ENCODE measurements at places on chromosomes 7 and 10. TPM values are rescaled to one million over a fixed set of nuclear protein-coding genes. Genes with fewer than 3 reads are reported as not detected.
A peak's percentile ranks its signal among the peaks of the same experiment; 100 is the strongest.

GRCh38 chr7:81694711-81695110, 75.1 kb downstream of the HGF start:
- H3K4me1 ChIP-seq = no peaks in the 10 kb centered on the region
- peak overlapping the region; percentile 8 for H3K27ac ChIP-seq

Gene SYCE1
- not detected for total RNA-seq

Gene ZC3HAV1L
- 29.9 TPM for total RNA-seq

GRCh38 chr10:75347186-75347585, 54.4 kb downstream of the ZNF503 start:
- DNase-seq = no peak
- H3K4me1 ChIP-seq = no peaks in the 10 kb centered on the region
- no peak overlapping the region for H3K27ac ChIP-seq
- H3K4me3 ChIP-seq = no peak overlapping the region
- no peaks in the 10 kb centered on the region for H3K36me3 ChIP-seq
- H3K27me3 ChIP-seq = no peaks in the 10 kb centered on the region

GRCh38 chr7:77466450-77466849, 50.3 kb upstream of the GSAP start:
- H3K4me1 ChIP-seq = no peaks in the 10 kb centered on the region
- H3K27me3 ChIP-seq = no peaks in the 10 kb centered on the region
- no peaks in the 10 kb centered on the region for H3K36me3 ChIP-seq
- H3K4me3 ChIP-seq = no peak overlapping the region

- no peaks in the 10 kb centered on the region for H3K4me1 ChIP-seq
- no peaks in the 10 kb centered on the region for H3K36me3 ChIP-seq
- DNase-seq = no peak
These were observed 7.0 kb upstream of the ZNF862 start for GRCh38 chr7:149830997-149831740.

GRCh38 chr10:78744056-78744455, 324.7 kb upstream of the ZMIZ1 start:
- no peaks in the 10 kb centered on the region for H3K27me3 ChIP-seq
- no peak overlapping the region for H3K4me3 ChIP-seq
- peak overlapping the region; percentile 89 for H3K27ac ChIP-seq
- H3K36me3 ChIP-seq = no peaks in the 10 kb centered on the region

Gene WNT8B
- total RNA-seq = not detected

Gene HOXA9
- total RNA-seq = 3.6 TPM

- no peaks in the 10 kb centered on the region for H3K4me1 ChIP-seq
- no peaks in the 10 kb centered on the region for H3K36me3 ChIP-seq
- no peak for DNase-seq
- no peak overlapping the region for H3K4me3 ChIP-seq
- H3K27me3 ChIP-seq = no peaks in the 10 kb centered on the region
- H3K27ac ChIP-seq = no peak overlapping the region
These were observed 29.9 kb downstream of the ZC3HC1 start for GRCh38 chr7:130021105-130021834.

- no peak overlapping the region for H3K4me3 ChIP-seq
- DNase-seq = no peak
- no peak overlapping the region for H3K27ac ChIP-seq
- H3K27me3 ChIP-seq = no peaks in the 10 kb centered on the region
These were observed 168.9 kb downstream of the CDC14C start for GRCh38 chr7:49093218-49093617.

DNA sequence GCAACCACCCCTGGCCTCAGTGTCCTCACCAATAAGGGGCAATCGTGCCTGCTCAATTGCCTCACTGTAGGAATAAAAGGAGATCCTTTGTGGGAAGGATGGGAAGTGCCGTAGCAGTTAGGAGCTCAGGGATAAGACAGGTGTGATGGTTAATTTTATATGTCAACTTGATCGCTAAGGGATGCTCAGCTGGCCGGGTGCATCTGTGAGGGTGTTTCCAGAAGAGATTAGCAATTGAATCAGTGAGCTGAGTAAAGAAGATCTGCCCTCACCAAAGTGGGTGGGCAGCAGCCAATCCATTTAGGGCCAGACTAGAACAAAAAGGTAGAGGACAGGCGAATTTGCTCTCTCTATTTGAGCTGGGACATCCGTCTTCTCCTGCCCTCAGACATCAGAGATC, 46.3 kb downstream of the BUB3 start:
- H3K4me1 ChIP-seq = no peaks in the 10 kb centered on the region
- DNase-seq = no peak
- no peak overlapping the region for H3K4me3 ChIP-seq
- no peaks in the 10 kb centered on the region for H3K36me3 ChIP-seq

Gene TUBAL3
- 1.0 TPM for total RNA-seq

- H3K36me3 ChIP-seq = no peaks in the 10 kb centered on the region
- H3K27me3 ChIP-seq = peaks cover 3% of the 10 kb centered on the region
- peaks cover 35% of the 10 kb centered on the region for H3K4me1 ChIP-seq
- H3K4me3 ChIP-seq = peak overlapping the region; percentile 20
- peak overlapping the region; percentile 83 for H3K27ac ChIP-seq
These were observed 1.4 kb upstream of the CUX1 start for GRCh38 chr7:101815826-101816594.

DNA sequence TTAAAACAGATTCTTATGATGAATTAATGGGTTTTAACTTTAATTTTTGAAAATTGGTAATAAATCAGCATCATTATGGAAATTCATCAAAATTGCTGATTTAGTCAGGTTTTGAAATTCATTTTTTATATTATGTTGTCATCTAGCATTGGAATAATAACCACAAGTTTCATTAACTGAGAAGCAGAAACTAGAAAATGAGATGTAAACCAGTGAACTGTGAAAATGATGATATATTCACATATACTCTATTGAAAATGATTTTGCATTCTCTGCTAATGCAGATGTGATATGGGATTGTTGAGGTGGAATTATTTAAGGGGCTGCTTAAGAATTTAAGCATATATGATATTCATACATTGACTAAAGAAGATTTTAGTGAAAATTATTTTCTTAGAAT, 316.1 kb upstream of the FZD1 start:
- H3K27me3 ChIP-seq = no peaks in the 10 kb centered on the region
- H3K36me3 ChIP-seq = no peaks in the 10 kb centered on the region
- no peaks in the 10 kb centered on the region for H3K4me1 ChIP-seq
- DNase-seq = no peak
- no peak overlapping the region for H3K27ac ChIP-seq
- no peak overlapping the region for H3K4me3 ChIP-seq

- no peaks in the 10 kb centered on the region for H3K36me3 ChIP-seq
- H3K27me3 ChIP-seq = no peaks in the 10 kb centered on the region
- H3K4me1 ChIP-seq = peaks cover 26% of the 10 kb centered on the region
- DNase-seq = peak; percentile 67
- no peak overlapping the region for H3K4me3 ChIP-seq
- peak overlapping the region; percentile 90 for H3K27ac ChIP-seq
These were observed 34.5 kb downstream of the PPIF start for GRCh38 chr10:79381804-79382221.

Gene MMD2
- not detected for total RNA-seq

Gene ACTL6B
- total RNA-seq = not detected

DNA sequence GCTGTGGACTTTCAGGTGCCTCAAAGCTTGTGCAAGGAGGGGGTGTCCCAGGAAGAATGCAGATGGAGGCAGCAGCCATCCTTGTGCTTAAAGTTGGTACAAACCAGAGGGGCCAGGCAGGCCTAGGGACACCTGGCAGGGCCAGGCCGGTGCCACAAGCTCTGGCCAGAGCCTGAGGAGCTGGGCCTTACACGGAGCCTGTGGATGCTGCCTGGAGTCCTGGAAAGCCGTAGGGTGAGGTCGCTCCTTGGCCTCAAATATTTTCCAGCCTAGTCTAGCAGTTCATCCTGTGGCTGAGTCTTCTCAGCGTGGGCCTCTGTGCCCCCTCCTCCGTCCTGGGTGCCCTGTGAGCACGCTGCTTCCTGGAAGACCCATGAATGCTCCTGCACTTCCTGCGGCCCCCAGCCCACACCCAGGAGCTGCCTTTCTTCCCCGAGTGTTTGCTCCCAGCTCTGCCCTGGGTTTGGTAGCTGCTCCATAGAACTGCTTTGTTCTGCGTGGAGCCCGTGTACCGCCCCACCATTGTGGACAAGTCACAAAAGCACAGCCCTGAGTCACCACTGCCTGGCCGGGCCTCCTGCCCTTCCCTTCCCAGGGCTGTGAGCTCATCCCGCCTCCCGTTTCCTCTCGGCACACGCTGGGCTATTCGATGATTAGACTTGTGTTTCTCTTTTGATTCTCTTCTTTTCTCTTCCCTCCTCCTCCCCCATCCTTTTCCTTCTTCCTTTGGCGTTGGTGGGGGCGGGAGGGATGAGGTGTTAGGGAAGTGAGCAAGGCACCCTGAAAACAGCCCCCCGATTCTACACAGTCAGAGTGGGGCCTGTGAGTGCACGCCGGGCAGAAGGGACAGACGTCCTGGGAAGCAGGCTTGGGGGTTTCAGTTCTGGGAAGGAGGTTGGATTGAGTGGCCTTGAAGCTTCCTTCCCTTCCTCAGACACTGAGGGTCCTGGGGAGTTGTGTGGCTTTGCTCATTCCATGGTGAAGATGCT, 73.2 kb upstream of the SHH start:
- DNase-seq = peak; percentile 63
- no peak overlapping the region for H3K4me3 ChIP-seq

DNA sequence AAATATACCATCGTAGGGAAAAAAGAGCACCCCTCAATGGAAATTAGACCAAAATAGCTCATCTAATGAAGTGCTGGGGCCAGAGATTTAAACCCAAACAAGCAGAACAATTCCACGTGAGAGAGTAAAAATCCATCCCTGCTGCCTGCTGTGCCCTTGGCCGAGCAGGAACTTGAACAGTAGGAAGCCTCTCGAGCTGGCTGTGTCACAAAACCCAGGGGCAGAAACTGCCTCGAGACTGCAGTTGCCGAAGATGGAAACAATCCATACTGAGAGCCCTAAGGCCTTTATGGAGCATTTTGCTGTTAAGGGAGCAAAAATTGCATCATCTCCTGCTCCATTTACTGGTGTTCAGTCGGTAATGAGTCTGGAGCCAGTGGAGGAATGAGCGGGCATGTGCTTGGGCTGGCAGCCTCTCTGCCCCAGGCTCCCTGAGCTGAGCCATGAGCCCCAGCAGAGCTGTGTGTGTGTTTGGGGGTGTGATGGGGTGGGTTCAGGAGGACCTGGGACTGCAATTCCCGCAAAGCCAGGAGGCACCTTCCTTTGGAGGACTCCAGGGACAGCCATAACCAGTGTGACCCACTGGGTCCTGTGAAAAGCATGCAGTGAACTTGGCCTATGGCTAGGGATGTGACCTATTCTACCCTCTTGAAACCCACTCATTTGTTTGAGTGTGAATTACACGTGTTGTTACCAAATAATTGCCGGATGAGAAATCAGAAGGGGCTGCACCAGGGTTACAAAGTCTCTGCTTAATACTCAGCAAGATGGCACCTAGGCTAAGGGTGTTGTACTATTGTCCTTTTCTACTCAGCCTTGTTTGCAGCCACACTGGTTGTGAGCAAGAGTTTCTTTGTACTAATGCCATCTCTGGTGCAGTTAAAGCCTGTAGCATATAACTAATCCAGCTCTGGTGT, 58.3 kb downstream of the CDHR3 start:
- peak overlapping the region; percentile 34 for H3K27ac ChIP-seq
- DNase-seq = no peak
- no peaks in the 10 kb centered on the region for H3K36me3 ChIP-seq
- no peaks in the 10 kb centered on the region for H3K27me3 ChIP-seq
- H3K4me3 ChIP-seq = no peak overlapping the region

DNA sequence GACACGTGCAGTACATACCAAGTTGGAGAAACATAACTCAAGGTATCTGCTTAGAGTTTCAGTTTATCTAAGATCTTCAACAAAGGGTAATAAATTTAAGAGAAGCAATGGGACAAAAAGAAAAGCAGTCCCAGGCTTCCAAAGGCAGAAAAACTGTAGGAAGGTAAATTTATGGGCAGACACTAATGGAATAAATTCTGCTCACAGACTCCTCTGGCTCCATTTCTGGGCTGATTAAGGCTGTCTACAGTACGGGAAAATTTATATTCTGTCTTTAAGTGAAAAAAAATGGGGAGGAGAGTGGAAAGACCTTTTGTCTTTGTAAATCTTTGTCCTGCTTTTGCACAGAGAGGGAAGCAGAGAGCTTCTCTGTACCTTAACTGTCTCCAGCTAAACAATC, 587.5 kb upstream of the IGFBP3 start:
- no peak overlapping the region for H3K27ac ChIP-seq
- peaks cover 15% of the 10 kb centered on the region for H3K4me1 ChIP-seq
- DNase-seq = no peak
- no peaks in the 10 kb centered on the region for H3K36me3 ChIP-seq

- H3K4me3 ChIP-seq = no peak overlapping the region
- no peak overlapping the region for H3K27ac ChIP-seq
- no peak for DNase-seq
These were observed 545.0 kb upstream of the C7orf33 start for GRCh38 chr7:148045521-148045920.
